ENCODE measurements at places on chromosomes 16 and 17. TPM values are rescaled to one million over a fixed set of nuclear protein-coding genes. Genes with fewer than 3 reads are reported as not detected.

Gene WNT3
- 0.61 TPM for total RNA-seq

Gene SDR42E1
- total RNA-seq = 0.95 TPM

DNA sequence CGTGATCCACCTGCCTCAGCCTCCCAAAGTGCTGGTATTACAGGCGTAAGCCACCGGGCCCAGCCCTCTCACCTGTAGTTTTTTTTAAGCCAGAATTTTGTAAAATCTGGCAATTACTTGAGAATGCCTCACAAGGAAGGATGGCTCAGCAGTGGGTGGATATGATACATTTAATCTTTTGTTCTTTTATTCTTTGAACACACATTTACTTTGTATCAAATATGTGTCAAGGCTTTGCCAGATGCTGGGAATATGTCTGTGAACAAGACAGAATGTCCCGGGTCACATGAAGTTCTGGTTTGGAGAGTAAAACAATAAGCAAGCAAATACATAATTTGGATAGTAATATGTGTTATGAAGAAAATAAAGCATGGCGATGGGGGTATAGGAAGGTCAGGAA is 4.9 kb upstream of the COPS3 start:
- H3K4me1 ChIP-seq = no peaks in the 10 kb centered on the region
- no peak overlapping the region for H3K27ac ChIP-seq
- no peak for DNase-seq

DNA sequence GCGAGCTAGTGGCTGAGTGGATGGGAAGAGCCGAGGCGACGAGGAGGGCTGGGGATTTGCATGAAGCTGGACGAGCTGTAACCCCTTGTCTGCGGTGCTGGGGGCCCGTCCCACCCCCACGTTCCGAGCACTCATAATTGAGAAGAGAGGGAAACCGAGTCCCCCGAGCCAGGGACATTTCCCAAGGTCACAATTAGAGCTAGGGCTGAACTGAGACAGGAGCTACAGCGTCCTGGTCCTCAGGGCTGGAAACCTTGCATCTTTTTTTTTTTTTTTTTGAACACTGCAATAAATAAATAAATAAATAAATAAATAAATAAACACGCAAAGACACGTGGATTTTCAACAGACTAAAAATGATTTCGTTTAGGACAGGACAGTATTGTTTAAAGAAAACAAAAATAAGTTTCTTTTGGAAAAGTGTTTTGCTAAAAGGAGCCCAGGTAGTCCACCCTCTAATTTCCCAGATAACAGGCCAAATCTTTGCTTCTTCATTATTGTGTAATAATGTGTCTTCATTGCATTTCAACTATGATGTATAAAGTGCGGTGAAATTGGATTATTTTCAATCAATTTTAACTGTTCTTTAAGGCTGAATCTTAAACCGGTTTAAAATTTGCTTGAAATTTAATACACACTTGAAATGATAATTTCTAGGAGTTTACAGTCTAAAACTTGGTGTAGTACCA is 992 bp downstream of the GDPD1 start:
- no peaks in the 10 kb centered on the region for H3K27me3 ChIP-seq
- peak overlapping the region; percentile 80 for H3K4me3 ChIP-seq
- DNase-seq = peak; percentile 43
- no peak overlapping the region for H3K27ac ChIP-seq
- no peaks in the 10 kb centered on the region for H3K4me1 ChIP-seq

Gene CDH11
- 158 TPM for total RNA-seq

DNA sequence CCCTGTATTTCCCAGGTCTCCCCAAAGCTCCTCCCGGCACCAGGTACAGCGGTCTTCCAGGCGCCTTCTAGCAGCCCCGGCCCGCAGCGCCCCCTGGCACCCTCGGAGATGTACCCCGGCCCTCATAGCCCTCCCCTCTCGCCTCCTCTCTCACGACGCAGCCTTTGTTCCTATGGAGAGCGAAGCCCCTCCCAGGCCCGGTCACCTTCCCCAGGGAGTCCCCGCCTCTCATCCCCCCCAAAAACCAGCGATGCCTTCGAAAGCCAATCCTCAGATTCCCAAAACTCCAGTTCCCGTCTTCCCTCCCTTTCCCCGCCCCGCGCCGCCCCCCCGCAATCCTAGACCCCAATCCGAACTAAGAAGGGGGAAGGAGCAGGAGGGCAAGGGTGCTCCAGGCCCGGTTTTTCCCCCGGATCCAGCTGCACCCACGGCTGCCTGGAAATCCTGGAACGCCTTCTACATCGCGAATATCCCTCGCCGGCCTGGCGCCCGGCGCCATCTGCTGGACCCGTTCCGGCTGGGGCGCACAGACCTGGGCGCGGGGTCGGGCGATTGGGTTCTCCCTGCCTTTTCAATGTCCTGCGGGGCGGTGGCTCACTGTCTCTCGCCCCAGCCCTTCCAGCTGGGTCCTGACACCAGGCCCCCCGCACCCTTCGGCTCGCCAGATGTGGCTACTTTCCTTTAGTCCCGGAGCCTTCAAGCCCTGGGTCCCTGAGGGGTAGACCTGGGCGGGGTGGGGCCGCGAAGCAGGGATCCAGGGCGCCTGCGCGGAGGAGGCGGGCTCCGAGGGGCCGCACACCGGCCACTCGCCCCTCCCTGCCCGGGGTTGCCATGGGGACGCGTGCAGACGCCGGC is at the start of gene DNAH2:
Gene DNAH2, plus strand, starts transcription at position 844 of the 855 bp plus-strand sequence. CDS start 1,991 bp downstream, outside the sequence.
- no peaks in the 10 kb centered on the region for H3K36me3 ChIP-seq
- peaks cover 3% of the 10 kb centered on the region for H3K4me1 ChIP-seq
- peak within 1 kb of the TSS; percentile 46 for H3K4me3 ChIP-seq

DNA sequence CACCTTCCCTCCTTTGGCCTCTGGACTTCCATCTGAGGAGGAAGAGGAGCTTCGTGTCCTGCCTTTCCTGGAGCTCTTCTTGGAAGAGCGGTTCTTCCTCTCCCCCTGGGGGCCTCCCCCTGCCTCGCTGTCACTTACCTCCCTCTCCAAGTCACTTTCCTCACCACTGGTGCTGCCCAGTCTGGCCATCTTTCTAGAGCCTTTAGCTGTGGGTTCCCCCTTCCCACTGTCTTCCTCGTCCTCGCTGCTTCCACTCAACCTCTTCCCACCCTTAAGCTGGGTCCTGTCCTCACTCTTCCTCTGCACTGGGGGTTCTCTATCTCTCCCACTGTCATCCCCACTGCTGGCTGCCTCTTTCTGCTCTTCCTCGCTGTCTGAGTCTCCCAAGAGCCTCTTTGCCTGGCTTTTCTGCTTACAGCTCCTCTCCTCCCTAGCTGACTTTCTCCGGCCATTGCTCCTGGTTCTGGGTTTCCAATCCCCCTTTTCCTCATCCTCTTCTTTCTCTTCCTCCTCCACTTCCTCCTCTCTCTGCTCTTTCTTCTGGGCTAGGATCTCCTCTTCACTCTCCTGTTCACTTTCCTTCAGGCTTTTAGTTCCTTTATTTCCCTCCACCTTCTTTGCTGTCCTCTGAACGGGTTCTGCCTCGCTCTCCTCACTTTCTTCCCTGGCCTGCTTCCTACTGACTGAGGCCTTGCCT is 1.4 kb downstream of the HIRIP3 start:
- H3K36me3 ChIP-seq = no peaks in the 10 kb centered on the region
- no peak for DNase-seq
- peaks cover 3% of the 10 kb centered on the region for H3K4me1 ChIP-seq
- H3K27me3 ChIP-seq = no peaks in the 10 kb centered on the region

DNA sequence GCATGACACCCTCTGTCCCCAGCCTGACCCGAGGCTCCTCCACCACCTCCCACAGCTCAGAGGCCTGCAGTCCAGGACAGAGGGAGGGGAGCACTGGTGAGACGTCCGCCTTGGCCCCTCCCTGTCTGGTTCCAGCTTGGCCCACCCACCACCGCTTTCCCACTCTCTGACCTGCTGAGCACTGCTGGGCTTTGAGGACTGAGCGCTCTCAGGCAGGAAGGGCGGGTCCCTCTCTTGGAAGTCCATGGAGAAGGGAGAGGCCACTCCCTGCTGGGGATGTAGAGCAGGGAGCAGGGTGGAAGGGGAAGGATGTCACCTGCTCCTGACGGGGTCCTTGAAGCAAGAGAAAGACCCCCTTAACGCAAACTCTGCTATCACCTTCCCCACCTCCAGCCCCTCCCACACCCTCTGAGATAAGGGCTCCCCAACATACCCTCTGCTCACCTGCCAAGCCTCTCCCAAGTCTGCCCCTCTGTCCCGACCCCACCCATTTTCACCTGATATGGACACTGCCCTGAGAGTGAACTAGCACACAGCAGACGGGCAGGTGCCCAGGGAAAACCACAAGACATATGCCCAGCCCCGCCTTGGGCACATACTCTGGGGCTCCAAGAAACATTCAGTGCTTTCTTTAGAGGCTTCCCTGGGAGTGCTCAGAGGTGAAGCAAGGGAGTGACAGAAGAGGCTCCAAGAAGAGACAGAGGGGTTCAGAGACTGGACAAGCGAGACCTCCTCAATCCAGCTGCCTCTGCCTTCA is 1.4 kb downstream of the OSBPL7 start:
- DNase-seq = no peak
- H3K4me1 ChIP-seq = peaks cover 9% of the 10 kb centered on the region
- no peaks in the 10 kb centered on the region for H3K27me3 ChIP-seq
- peak overlapping the region; percentile 51 for H3K4me3 ChIP-seq
